ENCODE measurements at places on chromosomes 3 and 15.

GRCh38 chr15:48859426-48859825, 18.5 kb upstream of the EID1 start:
- no peak for DNase-seq

DNA sequence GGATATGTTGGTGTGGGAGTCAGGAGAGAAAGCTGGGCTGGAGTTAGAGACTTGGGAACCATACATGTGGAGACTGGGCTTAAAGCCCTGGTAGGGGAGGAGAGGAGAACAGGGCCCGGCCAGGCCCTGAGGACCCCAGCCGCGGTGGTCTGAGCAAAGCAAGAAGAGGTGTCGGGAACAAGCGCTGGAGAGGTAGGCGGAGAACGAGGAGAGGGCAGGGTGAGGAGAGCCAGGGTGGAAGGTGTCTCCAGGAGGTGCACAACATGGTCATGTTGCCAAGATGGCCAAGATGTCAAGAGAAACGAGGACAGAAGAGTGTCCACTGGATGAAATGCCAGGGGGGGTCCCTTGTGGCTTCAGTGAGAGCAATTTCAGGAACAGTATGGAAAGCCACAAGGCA, 5.5 kb downstream of the CHAC1 start:
- no peak for DNase-seq

GRCh38 chr3:178736300-178736699, 200.1 kb downstream of the KCNMB2 start:
- DNase-seq, result no peak

DNA sequence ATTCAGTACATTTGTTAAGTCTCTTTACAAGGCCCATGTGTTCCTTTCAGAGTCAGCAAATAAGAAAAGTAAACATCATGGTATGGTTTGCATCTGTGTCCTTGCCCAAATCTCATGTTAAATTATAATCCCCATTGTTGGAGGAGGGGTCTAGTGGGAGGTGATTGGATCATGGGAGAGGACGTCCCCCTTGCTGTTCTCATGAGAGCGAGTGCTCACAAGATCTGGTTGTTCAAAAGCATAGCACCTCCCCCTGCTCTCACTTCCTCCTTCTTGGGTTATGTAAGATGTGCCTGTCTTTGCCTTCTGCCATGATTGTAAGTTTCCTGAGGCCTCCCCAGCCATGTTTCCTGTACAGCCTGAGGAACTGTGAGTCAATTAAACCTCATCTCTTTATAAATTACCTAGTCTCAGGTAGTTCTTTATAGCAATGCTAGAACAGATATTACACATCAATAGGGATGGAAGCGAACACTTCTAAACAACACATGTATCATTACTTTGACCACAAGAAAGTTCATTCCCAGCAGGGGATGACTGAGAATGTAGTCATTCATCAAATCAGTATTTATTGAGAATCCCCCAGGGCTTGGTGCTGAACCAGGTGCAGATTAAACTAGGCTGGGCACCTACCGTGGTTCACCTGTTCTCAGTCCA, 4.1 kb downstream of the EFCAB12 start:
- no peak for DNase-seq

- peak; percentile 0 for DNase-seq
These were observed 290.5 kb downstream of the NAALADL2 start for GRCh38 chr3:175149675-175150074.

DNA sequence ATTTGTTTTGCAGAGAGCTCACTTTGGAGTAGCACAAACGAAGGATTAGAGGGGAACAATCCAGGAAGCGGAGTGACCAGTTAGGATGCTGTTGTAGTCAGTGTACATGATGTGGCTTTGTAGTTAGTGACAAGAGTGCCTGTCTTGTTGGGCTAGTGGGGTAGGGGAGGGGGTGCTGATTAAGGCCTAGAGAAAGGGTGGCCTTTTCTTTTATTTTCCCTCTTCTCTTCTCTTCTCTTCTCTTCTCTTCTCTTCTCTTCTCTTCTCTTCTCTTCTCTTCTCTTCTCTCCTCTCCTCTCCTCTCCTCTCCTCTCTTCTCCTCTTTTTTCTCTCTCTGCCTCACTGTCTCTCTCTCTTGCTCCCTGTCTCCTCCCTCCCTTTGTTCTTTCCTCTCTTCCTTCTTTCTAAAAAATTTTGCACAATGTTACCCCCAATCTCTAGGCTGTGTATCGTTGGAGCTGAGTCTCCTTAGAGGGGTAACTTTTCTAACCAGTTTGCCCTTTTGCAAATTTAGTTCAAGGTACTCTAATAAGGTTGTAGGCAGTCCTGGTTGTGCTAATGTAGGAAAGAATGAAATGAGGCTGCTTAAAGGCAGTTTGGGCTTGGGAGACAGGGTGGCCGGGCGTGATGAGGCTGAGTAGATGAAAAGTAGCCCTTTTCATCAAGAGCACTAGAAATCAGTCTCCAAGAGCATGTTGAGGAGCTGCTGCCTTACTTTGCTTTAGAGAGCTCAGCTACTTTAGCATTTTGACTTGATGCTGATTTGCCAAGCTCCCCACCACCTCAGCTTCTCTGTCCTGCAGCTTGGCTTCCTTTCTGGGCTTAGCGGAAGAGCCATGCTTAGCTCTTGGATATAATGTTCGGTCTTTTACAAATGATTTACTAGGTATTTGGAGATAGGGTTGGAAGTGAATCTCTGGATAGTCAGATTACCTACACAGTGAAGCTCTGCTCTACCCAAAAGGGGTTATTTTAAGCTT, 58.6 kb downstream of the SV2B start:
- no peak for DNase-seq

DNA sequence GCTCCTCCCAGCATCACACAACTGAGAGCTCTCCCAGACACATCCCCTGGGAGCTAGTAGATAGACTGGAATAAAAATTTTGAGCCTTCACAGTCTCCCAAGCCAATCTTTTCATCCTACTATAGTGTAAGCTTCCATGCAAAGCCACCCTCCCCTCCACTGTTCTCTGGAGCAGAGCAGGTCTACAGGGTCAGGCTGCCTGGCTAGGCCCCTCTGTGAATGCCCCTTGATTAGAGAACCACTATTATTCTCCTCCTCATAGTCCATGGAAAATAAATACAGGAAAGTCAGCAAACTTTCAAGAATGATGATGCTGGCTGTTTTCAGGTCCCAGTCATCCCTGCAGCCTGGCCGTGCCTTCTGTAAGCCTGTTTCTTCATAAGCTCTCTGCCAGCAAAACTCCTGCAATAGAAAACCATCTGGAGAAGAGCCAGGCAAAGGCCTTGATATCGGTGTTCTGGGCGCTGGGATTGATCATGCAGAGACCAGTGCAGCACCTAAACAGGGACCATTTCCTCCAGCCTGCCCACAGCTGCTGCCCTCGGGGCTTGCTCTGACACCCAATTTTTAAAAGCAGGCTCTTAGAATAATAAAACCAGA, 51.7 kb downstream of the CRYGS start:
- DNase-seq, result no peak

- no peak for DNase-seq
These were observed 22.5 kb downstream of the MAP2K5 start for GRCh38 chr15:67564968-67565345.

DNA sequence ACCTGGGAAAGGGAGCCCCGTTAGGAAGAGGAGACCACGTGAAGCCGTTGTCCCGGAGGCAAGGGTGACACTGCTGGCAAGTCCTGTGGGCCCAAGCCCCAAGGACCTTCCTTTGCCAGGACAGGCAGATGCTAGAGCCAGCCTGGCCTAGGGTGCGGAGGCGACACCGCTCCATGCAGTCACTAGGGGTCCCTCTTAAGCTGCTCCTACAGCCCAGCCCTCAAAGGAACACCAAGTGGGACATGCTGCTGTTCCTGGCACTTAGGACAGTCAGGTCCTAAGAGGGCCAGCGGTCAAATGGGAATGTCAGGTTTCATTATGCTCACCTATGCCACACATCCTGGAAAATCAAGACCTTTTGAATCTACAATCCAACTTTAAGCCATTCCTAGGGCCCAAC, 59.7 kb downstream of the RPN1 start:
- DNase-seq, result peak; percentile 41

GRCh38 chr3:73759297-73759711, 134.6 kb upstream of the PDZRN3 start:
- DNase-seq, result no peak

DNA sequence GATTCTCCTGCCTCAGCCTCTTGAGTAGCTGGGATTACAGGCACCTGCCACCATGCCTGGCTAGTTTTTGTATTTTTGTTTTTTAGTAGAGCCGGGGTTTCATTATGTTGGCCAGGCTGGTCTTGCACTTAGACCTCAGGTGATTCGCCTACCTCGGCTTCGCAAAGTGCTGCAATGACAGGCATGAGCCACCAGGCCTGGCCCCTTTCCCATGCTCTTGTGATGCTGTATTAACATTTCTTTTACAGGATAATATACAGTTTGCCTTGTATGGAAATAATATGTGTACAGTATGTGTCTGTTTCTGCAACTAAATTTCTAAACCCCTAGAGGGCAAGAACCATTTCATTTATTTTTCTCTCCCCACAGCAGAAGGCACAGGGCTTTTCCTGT, 37.8 kb downstream of the SCG5 start:
- DNase-seq, result no peak

DNA sequence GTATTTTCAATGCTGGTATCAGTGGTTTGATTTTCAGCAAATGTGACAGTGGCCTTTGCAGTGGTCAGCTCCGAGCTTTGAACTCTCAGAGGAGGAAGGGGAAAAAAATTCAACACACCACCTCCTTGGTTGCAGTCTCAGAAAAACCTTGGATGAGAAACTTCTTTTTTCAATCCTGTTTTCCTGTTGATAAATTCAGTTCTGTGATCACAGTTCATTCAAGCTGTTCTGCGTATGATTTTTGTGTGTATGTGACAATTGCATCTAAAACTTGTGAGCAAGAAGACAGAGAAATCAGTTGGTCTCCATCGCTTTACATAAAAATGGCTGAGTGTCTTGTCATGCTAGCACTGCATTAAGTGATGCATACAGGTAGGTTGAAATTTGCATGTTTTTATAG, 19.2 kb downstream of the ZBTB38 start:
- DNase-seq, result no peak
